ENCODE measurements at places on chromosomes 12 and 14.

GRCh38 chr14:24381363-24382063, 13.5 kb downstream of the NFATC4 start:
- no peak for DNase-seq

DNA sequence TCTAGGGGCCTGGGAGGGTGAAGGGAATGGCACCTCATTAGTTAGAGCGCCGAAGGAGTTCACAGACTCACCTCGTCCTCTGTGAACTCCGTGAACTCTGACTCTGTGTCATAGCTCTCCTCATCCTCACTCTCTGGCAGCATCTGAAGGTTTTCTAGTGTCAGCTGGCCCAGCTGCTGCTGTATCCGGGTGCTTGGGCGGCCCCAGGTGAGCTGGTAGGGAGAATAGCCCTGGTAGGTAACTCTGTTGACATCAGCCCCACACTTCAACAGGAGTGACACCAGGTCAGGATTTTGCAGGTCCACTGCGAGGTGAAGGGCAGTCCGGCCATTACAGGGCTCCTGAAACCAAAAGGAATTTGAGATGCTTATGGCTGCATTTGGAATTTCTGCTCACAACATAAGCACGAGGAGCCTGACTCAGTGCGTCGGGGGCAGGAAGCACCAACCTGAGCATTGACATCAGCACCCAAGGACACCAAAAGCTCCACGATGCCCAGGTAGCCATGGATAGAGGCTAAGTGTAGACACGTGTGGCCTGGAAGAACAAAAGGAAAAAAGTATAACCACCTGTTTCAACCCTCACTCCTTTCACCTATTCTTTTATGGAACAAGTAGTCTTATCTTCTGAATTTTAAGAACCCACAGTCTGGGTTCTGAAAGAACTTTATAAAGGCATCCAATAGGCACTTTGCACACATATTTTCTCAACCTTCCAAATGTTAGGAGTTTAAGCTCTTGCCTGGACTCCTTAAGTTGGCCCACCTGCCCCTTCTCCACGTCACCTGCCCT, 2.0 kb downstream of the NFKBIA start:
- DNase-seq: no peak

GRCh38 chr14:35122696-35123387, 490 bp downstream of the PRORP start:
- peak; percentile 55 for DNase-seq

DNA sequence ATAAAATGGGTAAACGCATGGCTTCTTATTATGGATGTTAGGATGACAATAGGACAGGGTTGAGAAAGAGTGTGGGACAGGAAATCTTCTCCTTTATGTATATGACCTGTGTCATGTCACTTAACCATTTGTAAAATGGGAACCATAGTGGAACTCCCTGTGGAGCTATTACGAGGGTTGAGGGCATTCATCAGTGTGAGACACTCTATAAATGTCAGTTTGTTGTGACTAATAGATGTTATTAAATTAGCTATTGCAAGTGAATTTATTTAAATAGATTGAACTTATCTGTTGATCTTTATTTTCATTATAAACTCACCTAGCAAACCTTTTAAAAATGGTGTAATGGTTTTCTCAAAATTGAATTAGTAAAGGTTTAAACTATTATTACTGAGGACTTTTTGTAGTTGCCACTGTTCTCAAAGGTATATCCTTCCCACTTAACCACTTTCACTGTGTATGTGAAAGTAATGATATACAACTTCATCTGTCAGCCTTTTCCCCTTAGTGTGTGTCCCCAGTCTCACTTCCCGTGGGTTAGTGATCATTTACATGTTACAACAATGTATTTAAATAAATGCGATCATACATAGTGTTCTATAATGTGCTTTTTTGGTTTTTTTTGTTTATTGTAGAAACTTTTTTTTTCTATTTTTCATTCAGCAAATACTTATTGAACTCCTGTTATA, 17.1 kb downstream of the HELB start:
- DNase-seq: no peak

- DNase-seq: no peak
These were observed 552.3 kb downstream of the SLC16A7 start for GRCh38 chr12:60148109-60148508.

- no peak for DNase-seq
These were observed 37.8 kb upstream of the FOS start for GRCh38 chr14:75240781-75241180.

DNA sequence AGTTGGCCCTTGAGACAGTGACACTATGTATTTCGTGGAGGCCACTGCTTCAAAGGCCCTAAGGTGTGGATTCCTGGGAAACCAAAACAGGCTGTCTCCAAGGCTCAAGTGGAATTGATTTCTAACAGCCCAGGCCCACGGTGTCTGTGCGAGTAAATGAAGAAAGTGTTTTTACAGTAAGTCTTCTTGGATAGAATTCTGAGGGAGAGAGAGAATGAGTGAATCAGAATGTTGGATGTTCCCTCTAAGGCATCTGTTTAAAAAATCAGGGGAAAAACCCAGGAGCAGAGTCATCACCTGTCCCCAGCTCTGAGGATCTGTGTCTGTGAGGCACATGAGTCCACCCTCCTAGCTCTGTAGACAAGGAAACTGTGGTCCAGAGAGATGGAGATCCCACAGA, 22.3 kb upstream of the BDKRB1 start:
- DNase-seq: no peak

- no peak for DNase-seq
These were observed 3.4 kb upstream of the ABCB9 start for GRCh38 chr12:122969676-122970075.

DNA sequence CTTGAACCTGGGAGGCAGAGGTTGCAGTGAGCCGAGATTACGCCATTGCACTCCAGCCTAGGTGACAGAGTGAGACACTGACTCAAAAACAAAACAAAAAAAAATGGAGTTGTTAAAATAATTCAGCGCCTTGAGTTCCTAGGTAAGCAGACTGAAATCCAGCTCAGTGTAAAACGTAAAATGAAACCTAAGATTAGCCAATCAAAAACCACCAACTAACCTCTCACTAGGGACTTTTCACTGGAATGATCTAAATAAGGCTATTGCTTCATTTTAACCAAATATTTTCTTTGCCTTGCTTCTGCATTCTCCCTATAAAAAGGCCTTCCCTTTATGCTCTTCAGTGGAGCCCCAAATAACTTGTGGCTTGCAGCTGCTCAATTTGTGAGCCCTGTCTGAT, 91.6 kb upstream of the HIF1A start:
- DNase-seq: no peak

GRCh38 chr12:98635657-98636323, 8.8 kb downstream of the IKBIP start:
- DNase-seq: peak; percentile 98

DNA sequence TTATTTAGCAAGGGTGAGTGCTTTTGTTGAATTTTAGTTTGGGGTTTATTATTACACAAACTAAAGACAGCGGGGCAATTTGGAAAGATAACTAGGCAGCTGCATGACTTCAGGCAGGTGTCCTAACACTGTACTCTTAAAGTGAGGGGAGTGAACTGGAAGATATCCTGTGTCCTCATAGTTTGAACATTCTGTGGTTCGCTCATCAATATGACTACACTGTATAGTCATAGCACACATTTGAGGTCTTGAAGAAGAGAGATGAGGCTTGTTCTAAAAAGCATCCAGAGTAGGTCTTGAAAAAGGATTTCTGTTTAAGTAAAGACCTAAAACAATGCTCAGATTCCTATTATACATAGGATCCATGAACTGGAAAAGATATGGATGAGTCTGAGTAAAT, 1.7 kb upstream of the MAP3K9 start:
- DNase-seq: no peak

DNA sequence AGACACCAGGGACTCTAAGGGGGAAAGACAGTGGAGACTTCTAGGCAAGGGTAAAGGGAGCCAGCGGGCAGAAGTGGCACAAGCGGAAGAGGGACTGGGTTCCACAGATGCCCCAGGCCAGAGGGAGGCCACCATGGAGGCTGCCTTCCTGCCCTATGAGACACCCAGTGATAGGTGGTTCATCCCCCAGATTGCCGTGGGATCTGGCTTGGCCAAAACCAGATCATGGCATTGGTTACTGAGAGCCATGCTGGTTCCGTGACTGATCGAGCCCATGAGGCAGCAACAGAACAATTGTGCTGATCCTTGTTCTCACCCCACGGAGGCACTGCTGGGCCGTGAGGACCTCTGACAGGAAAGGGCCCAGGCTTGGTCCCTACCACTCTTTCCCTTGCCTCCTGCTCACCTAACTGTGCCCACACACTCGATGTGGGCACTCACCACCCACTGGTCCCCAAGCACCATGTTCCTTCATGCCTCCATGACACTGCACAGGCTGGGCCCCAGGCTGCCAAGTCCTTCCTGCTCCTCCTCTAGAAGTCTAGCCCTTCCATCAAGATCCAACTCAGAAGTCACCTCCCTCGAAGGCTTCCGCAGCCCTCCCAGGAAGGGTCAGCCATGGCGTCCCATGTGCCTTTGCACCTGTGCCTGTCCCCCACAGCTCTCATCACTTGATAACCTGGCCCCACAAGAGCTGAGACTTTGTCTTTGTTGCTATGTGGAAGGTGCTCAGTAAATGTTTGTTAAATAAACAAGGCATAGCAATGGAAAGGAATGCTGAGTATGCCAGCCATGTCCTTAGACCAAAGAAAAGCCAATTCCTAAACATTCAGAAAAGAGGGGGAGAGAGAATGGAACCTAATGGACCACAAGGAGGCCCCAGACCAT, 7.3 kb downstream of the KRT79 start:
- DNase-seq: no peak

DNA sequence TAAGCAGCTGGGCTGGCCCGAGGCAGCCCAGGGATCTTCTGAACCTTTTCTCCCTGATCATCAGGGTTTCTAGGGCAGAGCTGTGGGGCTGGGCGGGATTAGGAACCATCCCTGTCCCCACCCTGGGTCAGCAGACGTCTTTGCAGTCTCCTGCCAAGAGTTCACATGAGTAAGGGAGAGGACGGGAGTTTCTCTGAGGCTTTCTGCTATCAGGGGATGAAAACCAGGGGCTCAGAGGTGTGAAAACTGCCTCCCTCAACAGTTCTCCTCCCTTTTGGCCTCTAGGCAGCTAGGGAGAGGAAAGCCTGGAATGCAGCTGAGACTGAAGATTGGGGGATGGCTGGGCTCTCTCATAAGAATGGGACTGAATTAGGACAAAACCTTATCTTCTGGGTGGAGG, 7.9 kb downstream of the ZNF385A start:
- no peak for DNase-seq

DNA sequence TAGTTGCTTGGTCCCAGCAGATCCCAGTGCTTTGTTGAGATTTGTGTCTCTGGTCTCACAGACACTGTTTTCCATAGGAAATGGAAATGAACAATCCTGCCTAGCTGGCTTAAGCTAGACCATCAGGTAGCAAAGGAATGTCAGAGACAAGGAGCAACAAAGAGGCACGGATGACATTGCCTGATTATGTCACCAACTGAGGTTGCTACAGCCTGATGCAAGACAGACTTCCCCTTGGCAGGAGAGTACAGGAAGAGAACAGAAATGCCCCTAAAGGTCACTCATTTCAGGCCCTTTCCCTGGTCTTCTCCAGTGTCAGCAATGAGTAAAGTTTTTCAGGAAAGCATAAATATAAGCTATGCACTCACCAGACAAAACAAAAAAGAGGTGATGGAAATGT, 2.0 kb upstream of the PRB2 start:
- DNase-seq: no peak

DNA sequence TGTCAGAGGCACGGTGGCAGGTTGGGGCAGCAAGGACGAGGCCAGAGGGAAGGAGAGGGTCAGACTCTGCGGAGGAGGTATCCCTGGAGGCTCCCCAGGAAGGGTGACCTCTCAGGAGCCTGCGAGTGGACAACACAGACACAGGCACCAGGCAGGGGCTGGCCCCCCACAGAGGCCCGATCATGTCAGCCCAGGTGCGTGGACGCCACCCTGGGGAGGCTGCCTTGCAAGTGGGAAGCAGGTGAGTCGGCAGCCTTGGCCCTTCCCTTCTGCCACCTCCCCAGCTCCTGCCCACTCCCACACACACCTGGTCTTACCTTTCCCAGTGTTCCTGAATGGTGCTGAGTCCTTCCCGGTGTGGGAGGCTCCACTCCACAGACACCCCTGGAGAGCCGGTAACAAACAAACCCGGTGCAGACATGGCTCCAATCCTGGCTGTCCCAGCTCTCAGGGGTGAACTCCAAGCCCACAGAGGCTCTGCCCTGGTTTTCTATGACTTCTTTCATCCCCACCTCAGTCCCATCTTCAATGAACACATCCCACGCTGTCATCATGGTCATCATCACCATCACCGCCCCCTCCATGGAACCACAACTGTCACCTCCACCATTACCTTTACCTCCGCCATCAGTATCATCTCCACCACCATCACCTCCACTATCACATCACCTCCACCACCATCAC, 5.2 kb downstream of the ZBTB42 start:
- DNase-seq: no peak

GRCh38 chr14:64324461-64324860, 30.3 kb upstream of the ESR2 start:
- DNase-seq: no peak

- no peak for DNase-seq
These were observed 80.0 kb upstream of the STAC3 start for GRCh38 chr12:57330992-57331391.

- no peak for DNase-seq
These were observed 4.5 kb downstream of the FICD start for GRCh38 chr12:108519558-108519957.

DNA sequence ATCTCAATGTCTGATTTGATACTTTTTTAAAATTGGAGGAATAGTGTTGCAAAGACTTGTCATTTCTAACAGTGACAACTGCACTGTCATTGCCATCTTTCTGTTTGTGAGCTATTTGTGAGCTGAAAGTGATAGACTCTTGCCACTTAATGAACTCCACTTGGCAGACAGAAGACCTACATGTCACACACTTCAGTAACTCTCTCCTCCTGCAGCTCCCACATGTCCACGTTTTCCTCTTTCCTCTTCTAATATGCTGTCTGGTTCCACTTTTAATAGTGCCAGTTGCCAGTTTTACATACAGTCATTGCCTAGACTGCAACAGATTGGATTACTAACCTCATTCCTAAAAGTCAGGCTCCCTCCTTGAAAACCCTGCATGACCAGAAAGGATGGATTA, 121.5 kb downstream of the CAPZA3 start:
- DNase-seq: no peak

- peak; percentile 11 for DNase-seq
These were observed 68.4 kb upstream of the DLK1 start for GRCh38 chr14:100658181-100658886.

DNA sequence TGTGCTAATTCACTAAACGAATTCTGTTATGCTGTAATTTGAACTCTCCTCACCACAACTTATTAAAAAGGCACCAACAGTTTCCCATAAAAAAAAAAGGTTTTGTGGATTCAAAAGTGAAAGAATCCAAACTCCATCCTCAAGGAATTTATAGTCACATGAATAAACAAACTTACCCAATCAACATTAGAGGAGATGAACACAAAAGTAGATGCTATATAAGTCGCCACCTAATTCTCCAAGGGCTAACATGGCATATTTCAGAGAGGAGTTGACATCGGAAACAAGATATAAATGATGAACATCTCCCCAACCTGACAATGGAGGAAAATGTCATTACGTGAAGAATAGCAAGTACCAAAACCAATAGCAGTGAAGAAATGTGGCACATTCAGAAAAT, 265.5 kb upstream of the PRKD1 start:
- no peak for DNase-seq

GRCh38 chr14:51392416-51392815, 152.4 kb downstream of the TMX1 start:
- DNase-seq: no peak

Data from NCI-H1105 treated with DMSO at 0.1 percent for 48 hours (cell line).